ENCODE measurements at places on chromosomes 2 and 18.
A peak's percentile ranks its signal among the peaks of the same experiment; 100 is the strongest.

DNA sequence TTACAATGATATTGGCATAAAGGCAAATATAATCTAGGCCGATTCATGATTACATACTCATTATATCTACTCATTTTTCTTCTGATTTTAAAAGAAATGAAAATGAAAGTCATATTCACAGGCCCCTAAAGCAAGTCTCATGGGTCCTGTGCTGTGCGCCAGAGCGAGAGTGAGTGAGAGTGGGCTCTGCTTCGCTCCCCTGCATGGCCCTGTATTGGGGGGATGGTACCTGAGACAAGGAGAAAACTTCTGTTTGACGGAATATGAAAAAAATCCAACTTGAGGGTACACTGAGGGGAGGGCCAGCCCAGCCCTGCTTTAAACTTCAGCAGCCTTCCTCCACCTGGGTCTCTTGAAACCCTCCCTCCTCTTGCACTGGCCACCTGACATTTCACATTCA is 81.4 kb upstream of the RGPD5 start:
- no peak for DNase-seq

GRCh38 chr2:187525163-187525900 is 28.9 kb downstream of the TFPI start:
- no peak for DNase-seq

DNA sequence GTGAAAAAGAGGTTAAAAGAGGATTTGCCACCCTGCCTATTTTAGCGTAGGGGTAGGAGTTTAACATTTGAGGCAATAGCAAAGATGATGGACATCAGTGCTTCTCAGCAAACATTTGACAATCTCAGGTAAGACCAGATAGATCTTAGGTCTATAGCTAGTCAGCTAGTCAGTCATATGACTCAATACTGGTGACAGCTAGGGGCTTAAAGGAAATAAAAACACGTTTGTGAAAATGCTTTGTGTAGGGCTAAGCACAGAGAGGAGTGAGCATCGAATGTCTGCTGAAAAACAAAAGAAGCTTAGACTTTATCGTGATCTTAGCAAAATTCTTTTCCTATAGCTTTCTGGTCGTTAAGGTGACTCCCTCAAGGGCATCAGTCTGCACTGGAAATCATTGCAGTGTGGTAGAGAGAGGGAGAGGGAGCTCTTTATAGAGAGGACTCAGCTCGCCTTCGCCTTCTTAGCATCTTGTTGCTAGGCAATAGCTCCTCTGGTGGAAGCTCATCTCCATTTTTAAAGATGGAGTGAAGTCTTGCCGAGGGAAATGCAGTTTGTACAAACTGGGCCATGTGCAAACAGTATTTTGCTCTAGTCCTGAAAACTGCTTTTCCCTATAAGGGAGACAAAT is 62.8 kb upstream of the SLC38A11 start:
- DNase-seq, result no peak

GRCh38 chr2:5991305-5991968 is 299.3 kb downstream of the SOX11 start:
- DNase-seq, result no peak

- DNase-seq, result no peak
Observed at GRCh38 chr2:53021828-53022227, 745.8 kb upstream of the CHAC2 start.

DNA sequence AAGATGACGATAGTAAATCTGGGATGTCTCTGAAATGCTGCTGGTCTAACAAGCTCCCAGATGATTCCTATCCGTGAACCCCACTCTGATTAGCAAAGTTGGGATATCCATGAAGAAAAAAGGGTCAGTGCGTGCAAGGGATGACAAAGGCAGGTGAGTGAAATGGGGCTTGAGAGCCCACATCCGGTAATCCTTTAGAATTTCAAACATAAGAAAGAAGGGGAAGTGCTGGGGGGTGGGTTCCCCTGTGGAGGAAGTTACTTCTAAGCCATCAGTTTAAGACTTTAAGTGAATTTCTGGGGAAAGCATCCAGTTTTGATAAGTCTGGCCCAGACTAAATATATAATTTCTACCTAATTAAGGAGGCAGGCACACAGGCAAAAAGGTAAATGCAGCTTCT is 209.5 kb downstream of the DPP10 start:
- no peak for DNase-seq

DNA sequence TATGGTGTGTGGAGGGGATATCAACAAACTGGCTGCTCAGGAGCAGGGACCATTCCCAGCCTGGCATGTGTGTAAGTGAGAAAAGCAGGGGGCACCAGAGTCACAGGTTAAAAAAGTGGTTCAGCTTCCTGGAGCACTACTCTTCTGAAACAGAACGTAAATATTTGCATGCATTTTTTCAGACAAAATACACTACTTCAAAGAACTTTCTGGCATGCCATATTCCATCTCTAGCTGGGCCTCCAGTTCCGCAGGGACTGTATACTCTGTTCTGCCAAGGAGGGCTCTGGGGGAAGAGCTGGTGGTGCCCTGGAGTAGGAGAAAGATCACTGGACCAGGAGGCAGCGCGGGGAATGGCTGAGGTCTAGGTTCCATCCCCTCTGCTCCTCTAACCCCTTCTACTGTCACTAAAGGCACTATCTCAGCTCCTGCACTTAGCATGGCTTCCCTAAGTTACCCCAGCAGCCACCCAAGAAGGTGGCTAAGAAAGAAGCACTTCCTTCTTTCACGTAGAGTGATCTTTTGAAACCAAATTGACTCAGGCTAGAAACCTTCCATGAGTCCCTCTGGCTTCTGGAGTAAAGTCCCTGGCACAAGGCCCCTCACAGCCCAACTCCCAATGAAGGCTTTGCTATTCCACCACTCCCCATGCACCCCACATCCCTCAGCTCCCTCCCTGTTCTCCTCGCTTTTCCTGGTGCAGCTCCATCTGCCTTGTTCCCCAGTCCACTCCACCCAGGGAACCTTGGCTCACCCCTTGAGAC is 57.6 kb upstream of the CABLES1 start:
- DNase-seq, result no peak

GRCh38 chr2:128783896-128784295 is 465.2 kb upstream of the HS6ST1 start:
- DNase-seq, result no peak

- no peak for DNase-seq
Observed at GRCh38 chr18:43572163-43572562, 294.9 kb upstream of the SYT4 start.

DNA sequence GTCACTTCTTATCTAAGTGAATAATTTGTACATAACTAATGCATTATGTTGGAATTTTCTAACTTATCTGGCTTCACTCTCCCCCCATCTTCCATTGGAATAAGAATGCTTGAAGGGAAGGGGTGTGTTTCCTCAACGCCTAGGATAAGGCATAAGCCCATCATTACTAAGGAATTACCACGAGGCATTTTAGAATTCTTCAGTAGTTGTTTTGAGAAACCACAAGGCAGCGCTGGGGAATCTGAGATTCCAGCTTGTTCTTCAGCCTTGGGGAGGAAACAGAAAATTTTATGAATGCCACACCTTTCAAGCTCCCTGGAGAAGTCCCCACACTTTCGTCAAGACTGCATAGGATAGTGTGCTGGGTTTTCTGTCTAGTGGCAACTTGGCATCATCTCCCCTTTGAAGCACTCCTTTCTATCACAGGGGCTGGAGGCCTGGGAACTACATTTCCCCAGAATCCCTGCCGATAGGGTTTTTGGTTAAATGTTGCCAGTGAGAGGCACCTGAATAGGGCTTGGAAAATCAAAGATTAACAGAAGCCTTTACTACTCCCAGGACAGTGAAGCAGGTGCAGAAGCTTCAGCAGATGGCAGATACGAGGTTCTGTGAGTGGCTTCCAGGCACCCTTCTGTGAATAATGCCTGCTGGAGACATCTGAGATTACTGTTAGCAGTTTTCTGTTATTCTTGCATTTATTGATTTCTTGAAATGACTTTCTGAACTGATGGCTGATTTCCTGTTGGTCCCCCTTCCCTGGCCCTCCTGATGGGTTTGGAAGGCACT is 192.7 kb upstream of the REV1 start:
- DNase-seq, result no peak

- DNase-seq, result no peak
Observed at GRCh38 chr2:235659767-235660322, 166.0 kb downstream of the AGAP1 start.

GRCh38 chr2:222965555-222965954 is 86.4 kb upstream of the KCNE4 start:
- no peak for DNase-seq

DNA sequence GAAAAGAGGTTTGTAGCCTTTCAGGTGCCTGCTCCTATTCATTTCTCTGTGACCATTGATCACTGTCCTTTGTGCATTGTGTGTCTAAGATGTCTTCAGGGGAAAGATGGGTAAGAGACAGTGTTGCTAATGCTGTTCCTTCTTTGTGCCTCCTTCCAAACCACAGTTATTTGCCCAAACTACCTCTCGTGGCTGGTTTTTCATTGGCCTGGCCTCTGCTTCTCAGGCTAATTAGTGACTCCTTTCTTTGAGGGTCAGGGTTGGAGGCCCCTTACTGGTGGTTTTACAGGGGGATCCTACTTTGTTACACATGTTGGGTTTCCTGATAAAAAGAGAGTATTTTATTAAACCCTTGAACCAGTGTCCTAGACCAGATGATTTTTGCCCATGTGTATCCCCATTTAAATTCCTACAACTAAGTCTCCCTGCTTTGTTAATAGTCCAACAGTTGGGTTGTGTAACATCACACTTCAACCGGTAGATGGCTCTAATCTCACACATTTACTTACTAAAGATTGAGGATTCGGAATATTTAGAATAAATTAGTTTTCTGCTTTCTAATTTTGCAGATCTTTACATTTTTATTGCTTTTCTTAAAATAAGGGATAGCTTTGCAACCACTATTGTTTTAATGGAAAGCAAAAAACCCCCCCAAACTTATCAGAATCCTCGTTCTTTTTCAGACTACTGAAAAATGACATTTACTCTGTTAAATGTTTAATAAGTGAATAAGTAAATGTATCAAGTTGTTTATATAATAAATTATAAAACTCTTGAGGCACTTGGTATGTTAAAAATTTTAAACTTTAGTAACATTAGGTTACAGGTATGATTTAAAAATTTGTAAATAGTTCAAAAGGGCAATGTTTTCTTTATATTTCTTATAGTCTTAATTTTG is 2.4 kb downstream of the MARS2 start:
- DNase-seq, result no peak

- no peak for DNase-seq
Observed at GRCh38 chr18:31102941-31103340, 720 bp upstream of the DSC2 start.

- no peak for DNase-seq
Observed at GRCh38 chr18:66630831-66631230, 26.9 kb upstream of the CDH19 start.

- DNase-seq, result no peak
Observed at GRCh38 chr2:31060397-31060796, 77.8 kb downstream of the GALNT14 start.

DNA sequence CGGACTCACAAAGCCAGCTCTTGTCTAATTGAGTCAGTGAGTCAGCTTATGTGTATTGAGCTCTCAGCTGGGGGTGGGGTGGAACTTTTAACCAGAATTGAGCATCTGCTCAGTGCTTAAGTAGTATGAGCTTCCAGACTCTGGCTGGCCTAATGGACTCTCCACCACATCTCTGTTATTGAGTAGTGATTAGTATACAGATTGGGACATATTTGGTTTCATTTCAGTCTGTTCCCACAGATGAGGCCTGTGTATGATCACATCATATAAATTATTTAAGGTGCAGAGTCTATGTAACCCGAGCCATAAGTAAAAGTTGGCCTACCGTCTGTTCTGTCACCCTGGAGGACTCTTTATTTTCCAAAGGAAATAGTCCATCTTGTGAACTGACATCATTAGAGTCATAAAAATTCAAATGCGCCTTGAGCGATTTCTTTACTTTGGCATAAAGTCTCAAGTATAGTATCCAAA is 152.1 kb downstream of the THSD7B start:
- peak; percentile 16 for DNase-seq

- DNase-seq, result no peak
Observed at GRCh38 chr18:76213991-76214390, 281.1 kb downstream of the ZNF516 start.

GRCh38 chr2:219521066-219521880 is 7.0 kb downstream of the ASIC4 start:
- no peak for DNase-seq

DNA sequence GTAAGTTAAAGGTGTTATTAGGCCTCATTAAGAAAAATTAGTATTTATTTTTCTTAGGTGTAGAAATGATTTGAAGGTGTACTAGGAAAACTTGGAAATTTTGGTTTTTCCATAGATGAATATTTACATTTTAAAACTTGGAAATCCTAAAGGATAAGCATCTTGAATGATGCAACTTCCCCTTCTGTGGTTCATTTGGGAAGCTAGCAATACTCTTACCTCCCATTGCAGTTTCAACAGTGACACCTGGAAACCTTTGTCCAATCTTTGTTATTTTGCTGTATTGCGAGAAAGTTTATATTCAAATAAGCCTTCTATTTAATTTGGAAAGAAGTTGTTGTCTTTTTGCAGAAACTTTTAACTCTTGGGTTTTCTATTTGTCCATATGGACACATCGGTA is 68.5 kb downstream of the ZEB2 start:
- DNase-seq, result no peak

DNA sequence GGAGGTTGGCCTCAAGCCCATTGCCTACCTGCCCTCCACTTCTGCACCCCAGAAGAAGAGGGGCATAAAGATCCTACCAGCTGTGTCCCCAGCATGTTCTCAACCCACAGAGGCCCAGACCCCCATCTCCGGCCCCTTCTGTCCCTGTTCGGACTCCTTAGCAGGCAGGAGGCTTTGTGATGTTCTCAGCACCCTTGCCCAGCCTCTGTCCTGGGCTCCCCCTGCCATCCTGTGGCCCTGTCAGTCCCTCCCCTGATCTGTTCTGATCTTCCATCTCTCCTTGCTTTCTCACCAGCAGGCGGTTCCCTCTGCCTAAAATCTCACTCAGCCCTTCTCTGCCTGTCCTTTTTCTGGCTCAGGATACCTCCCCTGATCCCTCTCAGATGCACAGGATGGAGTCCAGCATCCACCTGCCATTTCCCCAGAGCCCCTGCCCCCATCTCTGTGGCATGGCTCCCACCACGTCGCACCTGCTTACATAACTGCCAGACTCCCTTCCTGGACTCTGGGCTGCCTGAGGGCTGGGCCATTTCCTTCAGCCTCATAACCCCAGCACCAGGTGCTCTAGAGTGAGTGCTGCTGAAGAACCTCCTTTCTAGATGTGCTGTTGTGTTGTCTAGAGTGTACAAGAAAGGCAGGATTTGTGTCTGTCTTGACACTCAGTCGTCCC is 134.0 kb downstream of the CTIF start:
- no peak for DNase-seq

- DNase-seq, result no peak
Observed at GRCh38 chr2:98882971-98883779, 52.9 kb downstream of the CRACDL start.

Measured in right renal pelvis (tissue), 4 donors.